ENCODE measurements at places on chromosomes 2 and 18.

GRCh38 chr2:46179037-46179621 lies 118.1 kb upstream of the EPAS1 start:
- DNase-seq: peak; percentile 17

DNA sequence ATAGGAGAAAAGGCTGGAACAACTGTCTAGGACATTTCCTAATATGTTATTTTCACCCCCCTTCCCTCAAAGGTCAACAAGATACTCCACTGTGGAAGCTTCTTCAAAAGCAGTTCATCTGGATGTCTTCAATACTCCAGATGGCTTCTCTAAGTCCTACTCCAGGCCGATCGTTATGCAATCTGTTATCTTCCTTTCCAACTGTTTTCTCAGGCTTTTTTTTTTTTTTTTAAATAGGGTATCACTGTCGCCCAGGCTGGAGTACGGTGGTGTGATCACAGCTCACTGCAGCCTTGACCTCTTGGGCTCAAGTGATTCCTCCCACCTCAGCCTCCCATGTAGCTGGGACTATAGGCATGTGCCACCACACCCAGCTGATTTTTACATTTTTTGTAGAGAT lies 26.3 kb downstream of the ATP8B1 start:
- DNase-seq: no peak

DNA sequence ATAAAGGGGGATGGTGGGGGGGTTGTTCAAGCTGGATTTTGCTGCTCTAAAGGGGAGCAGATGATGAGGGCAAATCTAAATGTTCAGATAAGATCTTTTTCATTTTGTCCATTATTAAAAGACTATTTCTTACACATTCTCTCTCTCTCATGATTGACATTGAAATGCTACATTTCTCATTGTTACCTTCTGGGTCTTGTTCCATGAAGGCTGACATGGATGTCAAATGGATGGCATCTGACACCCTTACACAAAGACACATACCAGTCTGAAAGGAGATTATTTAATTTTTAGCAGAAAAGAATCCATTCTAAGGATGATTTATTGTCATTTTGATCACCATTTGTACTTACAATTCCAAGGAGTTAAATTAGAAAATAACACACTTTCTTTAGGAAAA lies 11.1 kb downstream of the FZD7 start:
- DNase-seq: no peak

DNA sequence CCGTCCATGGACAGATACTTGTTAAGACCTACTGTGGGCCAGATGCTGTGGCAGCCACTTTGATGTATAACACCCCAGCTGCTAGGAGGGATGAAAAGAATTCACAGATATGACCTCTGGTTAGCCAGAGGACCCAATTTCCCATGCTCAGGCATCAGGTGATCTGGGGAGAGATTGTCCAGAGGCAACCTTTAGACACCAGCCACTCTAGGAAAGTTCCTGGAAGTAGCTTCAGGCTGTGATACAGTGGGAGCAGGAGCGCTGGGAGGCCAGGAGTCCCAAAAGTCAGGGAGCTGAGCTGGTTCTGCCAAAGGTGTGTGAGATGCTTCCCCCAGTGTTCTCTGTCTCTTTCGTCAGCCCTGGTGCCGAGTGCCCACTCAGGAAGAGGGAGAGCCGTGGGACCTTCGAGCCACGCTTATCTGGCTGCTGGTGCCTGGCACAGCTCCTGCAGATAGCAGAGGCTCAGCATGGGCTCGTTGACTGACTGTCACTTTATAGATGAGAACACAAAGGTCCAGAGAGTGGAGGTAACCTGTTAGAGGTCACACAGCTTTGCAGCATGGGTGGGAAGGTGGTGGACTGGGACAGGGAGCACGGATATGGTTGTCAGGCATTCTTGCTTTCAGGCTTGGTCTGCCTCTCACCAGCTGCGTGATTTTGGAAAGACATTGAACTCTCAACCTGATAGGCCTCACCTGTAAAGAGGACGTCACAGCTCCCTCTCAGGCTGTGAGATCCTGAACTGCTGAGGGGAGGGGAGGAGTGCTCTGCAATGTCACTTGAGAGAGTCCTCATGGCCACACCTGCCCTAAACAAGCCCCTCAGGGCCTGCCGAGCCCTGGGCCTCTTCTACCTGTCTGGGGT lies 7.8 kb upstream of the RALB start:
- DNase-seq: no peak

- DNase-seq: no peak
These were observed 141.6 kb downstream of the HDAC4 start for GRCh38 chr2:239259173-239259572.

DNA sequence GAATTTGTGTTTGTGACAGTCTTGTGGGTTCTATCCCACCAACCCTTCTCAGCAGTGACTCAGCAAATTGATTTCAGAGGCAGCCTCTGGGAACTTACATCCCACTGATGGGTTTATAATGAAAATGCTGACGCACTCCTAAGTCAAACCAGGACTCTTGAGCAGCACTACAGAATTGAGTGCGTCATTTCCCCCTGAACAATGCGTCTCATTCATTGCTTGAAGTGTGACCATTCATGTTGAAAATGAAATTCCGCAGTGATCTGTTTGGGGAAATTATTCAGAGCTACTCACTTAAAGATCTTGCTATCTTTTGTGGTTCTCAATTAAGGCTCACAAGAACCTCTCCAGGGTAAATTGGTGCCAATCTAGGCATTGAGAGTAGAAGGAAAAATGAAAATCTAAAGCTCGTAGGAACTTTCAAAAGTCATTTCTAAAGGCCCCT lies 417.7 kb upstream of the SLC14A2 start:
- no peak for DNase-seq

DNA sequence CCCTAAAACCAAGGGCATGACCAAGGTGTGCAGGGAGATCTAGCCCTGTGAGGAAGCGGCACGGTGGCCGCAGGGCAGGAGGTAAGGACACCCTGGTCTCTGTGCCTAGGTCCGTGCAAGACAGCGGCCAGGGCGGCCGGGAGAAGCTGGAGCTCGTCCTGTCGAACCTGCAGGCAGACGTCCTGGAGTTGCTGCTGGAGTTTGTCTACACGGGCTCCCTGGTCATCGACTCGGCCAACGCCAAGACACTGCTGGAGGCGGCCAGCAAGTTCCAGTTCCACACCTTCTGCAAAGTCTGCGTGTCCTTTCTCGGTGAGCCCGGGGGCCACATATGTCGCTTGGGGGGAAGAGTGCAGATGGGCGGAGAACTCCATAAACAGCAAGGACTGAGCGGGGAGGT lies 235.4 kb downstream of the ATAD2B start:
- DNase-seq: no peak

- no peak for DNase-seq
These were observed 89.0 kb upstream of the SERTAD2 start for GRCh38 chr2:64742678-64743077.

GRCh38 chr2:11998218-11998617 lies 251.8 kb downstream of the LPIN1 start:
- DNase-seq: no peak

- no peak for DNase-seq
These were observed 32.5 kb downstream of the SLC66A3 start for GRCh38 chr2:11187731-11188130.

DNA sequence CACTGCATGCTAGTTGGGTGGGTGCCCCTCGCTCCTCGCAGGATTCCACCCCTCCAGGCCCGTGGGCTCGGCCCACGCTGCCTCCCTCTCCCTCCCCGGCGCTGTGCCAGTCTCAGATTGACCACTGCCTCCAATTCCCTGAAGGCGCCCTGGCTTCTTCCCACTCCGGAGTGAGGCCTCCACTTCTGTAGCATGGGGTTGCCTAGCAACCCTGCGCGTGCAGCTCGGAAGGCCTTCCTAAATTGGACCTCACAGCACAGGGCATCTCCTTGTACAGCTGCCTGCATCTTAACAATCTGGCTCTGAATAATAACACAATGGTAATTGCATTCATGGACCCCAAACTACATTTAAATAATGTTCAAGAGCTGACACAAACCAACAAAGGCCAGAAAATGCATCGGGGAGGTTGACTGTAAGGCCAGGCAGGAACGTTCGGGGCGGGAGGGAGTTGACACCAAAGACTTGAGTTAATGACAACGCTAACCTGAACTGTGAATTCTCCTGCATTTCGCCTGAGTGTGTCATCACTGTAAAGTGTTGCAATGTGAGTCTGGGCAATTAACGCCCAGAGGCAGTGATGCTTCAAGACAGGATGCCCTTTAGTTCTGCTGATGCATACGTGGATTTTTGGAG lies 222.9 kb downstream of the ZBTB7C start:
- DNase-seq: no peak

- DNase-seq: no peak
These were observed 37.0 kb upstream of the GRHL1 start for GRCh38 chr2:9914384-9915065.

DNA sequence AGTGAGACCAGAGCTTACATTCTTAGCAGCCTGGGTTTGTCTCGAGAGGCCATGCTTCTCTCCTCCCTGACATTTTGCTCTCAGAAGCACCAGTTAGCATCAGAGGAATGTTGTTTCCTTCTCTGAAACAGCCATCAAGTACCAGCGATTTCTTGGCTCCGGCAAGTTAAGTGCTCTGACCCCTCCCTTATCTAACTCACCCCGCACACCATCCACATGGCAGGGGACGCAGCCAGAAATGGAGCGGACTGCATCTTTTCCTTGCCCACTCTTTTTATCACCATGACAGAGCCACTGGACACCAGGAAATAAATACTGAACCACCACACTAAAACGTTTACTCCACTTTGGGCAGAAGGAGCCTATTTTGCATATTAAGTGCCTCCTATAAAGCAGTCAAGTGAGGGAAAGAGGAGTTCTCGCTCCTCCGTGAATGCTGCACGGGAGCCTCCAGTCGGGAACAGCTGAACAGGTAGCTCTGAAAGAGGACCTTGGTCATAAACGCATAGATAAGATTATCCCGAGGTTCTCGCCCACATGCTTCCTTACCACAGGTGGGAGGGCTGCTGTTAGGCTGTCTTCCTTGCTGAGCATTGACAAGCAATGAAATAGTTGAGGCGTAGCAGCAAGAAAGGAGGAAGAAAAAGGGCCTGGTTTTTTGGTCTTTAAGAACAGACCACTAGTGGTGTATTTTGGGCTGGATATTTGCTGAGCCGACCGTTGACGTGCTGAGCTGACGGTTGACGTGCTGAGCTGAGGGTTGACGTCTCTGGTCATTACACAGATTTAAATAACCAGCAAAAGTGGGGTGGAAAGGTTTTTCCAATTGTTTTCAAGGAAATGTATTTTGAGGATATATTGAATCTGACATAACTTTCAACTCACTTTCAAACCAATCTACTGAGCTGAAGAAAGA lies 71.4 kb upstream of the ITGB6 start:
- no peak for DNase-seq

DNA sequence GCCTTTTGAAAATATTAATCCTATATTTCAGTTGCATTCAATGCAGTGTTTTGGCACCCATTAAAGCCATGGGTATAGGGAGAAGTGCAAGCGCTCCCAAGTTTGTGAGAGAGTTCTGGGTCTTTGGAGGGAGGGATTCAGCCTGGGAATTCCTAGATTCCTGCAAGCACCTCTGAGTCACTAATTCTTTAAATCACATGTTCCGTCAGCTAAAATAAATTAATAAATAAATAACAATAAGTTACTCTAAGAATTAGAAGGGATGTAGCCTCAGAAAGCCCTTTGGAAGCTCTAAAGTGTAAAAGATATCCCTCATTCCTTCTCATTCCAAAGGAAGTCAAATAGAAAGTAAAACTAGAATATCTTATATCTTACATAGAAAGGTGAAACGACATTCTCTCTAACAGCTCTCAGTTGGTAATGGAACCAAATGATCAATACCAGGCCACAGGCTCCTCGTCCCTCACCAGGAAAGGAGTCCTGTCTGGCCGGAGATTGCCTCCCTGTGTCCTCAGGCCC lies 222.4 kb upstream of the RBBP8 start:
- DNase-seq: no peak

- DNase-seq: no peak
These were observed 267.7 kb downstream of the PRKCE start for GRCh38 chr2:45919160-45919650.

GRCh38 chr2:59892398-59892797 lies 661.1 kb downstream of the BCL11A start:
- DNase-seq: no peak

DNA sequence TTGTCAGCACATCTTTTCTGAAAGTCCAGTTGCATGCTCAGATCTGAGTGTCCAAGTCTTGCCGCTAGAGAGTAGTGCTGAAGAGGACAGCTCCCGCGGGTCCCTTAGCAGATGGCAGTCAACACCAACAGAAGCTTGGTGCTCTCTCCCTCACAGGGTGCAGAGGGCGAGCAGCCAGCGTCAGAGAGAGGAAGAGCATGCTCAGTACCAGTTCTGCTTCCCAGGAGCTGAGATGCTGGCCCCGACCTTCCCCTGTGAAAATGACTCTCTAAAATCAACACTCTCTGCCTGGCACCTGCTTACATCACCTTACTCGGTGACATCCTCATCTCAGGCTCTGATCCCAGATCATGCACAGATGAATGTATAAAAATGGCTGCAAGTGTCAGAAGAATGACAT lies 86.0 kb upstream of the TWIST2 start:
- DNase-seq: peak; percentile 39

DNA sequence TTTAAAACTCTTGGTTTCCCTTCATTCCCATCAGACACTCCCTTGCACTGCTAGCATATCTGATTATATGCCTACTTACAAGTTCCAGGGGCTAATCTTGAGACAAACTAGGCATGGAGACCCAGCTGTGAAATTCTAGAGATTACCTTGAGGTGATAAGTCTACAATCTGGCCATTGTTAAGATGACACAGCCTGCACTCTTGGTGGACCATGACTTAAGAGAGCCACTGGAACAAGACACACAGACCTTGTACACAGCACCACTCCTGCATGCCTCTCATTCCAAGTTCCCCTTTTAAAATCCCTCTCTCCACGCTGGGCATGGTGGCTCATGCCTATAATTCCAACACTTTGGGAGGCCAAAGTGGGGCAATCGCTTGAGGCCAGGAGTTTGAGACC lies 387.2 kb upstream of the DCC start:
- no peak for DNase-seq

DNA sequence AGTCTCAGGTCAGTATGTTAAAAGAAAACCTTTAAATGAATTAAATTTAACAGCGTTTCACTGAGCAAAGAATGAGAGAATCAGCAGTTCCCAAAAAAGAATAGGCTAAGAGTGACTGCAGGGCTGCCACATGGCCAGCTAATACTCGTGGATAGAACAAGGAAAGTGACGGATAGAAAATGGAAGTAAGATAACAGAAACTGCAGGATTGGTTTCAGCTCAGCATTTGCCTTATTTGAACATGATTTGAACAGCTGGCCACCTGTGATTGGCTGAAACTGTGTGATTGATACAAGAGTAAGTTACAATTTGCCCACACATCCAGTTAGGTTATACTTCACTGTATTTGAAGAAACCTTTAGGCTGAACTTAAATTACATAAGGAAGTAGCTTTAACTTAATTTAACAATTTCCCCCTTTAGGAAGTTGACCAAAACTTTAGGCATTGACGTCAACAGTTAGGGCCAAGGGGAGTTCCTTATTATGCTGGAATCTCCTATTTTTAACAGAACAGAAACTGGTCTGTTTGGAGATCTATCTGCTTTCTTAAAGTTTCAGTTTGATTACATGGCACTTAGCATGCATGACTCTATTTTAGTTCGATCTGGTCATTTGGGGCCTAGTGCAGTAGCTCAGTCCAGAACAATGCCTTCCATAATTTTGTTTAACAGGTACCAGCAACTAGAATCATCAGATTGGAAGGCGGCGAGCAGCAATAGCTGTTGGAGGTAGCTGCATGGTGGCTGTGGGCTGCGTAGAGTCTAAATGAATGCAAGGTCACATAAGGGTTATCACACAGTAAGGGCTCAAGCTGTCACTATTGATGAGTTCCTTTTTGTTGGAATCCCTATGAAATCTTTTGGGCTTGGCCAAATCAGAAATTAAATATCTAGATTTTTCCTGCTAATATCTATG lies 143.4 kb downstream of the TRIM43 start:
- no peak for DNase-seq

GRCh38 chr2:8121022-8121825 lies 560.6 kb upstream of the ID2 start:
- DNase-seq: no peak
